ENCODE measurements at places on chromosomes 16 and 17.

GRCh38 chr16:46620266-46621005 lies 743 bp downstream of the SHCBP1 start:
- no peak for DNase-seq

DNA sequence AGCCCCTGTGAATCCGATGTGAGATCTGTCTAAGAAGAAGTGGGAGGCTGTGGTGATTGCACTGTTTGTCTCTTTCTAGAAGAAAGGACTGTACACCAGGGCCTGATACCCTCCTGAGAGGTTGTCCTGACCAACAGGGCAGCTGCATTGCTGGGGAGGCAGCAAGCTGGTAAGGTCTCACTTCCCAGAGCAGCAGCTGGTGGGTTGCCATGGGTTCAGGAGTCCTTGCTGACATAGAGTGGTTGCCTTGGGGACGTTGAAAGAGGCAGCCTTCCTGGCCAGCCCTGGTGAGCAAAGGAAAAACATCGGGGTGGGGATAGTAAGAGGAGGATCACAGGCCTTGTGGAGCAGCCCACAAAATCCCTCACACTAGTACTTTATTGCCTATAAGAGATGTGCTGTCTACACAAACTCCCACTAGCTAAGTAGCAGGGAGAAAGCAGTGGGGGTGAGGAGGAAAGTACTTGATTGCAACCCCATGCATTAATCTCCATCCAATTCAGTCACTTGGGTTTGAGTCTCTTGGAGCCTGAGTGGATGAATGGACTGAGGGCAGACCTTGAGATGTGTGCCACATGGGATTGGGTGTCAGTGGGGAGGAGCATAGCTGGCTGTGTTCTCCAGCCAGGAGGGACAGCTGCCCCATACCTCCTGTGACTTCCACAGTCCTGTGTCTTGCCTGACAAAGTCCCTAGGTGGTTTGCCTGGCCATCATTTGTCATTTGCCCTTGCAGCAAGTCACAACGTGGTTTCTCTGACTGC lies 143.8 kb upstream of the RPL38 start:
- no peak for DNase-seq

DNA sequence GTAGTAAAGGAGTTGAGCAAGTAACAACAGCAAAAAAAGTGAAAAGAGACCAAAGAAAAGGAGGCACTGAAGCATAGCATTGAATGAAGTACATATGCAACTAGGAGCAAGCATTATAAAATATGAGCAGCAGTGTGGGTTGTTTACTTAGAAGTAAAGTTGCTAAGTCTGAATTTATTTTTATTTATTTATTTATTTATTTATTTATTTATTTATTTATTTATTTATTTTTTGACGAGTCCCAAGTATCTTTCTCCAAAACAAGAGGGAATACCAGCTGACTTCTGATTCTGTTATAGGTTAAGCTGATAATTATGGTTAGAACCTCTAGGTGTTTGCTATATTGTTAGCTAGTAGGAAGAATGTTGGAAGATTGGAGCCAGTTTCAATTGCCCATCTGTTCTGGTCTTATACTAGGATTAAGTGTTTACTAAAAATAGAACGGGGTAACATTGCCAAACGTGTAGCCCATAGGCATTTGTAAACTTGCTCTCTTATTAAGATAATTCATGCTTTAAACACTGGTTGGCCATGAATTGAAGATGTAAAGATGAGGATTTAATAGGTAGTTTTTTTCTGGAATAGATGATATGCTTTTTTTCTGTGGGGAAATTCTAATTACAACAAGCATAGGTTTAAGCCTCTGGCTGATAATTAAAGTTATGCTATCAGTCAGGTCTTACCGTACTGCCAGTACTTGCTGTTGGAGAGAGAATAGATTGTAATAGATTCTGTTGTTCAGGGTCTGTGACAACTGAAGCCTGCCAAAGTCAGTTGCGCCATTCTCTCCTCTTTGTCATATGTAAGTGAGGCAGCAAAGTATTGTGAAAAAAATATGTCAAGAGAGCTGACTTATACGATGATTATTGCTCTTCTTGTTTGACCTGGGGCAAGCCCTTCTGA lies 66.7 kb downstream of the PPM1E start:
- DNase-seq = no peak

- peak; percentile 80 for DNase-seq
These were observed 3.3 kb upstream of the PPP1R1B start for GRCh38 chr17:39623356-39623950.

GRCh38 chr16:55018881-55019280 lies 88.2 kb downstream of the IRX5 start:
- no peak for DNase-seq

- DNase-seq = no peak
These were observed 7.8 kb upstream of the MAPK7 start for GRCh38 chr17:19370493-19370960.

DNA sequence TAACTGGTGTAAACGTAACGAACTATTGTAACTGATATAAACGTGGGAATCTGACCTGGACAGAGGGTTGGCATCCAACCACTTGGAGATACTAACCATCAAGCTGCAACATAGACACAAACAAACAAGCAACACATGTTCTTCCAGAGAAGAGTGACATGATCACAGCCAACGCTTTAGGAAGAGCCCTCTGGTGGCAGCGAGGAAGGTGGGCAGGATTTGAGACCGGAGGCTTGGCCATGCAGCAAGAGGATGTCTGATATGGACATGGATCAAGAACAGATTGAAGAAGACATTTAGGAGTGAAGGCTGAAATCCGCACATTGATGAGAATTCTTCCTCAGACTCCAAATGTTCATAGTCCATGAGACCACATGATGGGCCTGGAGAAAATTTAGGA lies 40.3 kb upstream of the TNRC6A start:
- no peak for DNase-seq

DNA sequence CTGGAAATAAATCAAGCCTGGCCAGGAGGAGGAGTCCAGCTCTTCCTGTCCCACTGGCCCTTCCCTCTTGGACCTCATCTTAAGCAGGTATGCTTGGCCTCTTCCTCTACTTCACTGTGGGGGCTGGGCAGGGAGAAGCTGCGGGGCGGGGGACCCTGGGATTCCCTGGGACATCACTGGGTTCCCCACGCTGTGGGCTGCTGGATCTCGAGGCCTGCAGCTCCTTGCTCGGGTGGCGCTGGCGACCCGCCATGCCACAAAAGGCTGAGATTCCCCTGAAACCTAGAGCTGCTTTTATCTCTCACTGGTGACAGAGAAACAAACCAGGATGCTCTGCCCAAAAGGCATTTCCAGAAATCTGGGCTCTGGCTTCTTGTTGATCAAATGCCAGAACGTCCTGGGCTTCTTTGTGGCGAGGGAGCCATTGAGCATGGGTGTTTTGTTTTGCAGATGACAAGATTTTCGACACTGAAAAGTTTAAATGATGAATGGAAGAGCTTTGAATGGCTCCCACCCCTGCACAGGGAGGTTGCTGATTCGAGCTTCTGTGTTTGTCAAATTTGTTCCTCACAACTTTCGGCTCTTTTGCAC lies 8.6 kb upstream of the PGS1 start:
- no peak for DNase-seq

DNA sequence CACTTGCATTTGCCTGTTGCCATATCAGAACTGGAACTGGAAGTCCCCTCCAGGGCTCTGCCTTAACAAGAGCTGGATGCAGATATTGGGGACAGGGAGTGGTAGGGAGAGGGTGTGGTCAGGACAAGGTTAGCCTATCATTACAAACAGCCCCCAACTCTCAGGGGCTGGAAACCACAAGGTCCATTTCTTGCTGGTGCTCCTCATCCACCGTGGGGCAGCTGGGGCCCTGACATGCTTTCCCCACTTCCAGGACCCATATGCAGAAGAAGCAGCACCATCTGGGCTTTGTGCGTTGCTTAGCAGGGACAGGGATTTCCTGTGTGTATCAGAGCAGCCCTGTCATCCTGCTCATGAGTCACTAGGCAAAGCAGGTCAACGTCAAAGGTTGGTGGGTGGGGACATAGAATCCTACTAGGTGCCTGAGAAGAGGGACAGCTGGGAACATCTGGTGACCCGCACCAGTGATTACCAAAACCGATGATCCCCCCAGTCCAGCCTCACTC lies 26.9 kb downstream of the RGS9 start:
- DNase-seq = peak; percentile 52
